ENCODE measurements at places on chromosomes 12 and 14. TPM values are rescaled to one million over a fixed set of nuclear protein-coding genes. Genes with fewer than 3 reads are reported as not detected.
A peak's percentile ranks its signal among the peaks of the same experiment; 100 is the strongest.

GRCh38 chr14:101194373-101195308, 291.1 kb upstream of the RTL1 start:
- DNase-seq, result no peak

DNA sequence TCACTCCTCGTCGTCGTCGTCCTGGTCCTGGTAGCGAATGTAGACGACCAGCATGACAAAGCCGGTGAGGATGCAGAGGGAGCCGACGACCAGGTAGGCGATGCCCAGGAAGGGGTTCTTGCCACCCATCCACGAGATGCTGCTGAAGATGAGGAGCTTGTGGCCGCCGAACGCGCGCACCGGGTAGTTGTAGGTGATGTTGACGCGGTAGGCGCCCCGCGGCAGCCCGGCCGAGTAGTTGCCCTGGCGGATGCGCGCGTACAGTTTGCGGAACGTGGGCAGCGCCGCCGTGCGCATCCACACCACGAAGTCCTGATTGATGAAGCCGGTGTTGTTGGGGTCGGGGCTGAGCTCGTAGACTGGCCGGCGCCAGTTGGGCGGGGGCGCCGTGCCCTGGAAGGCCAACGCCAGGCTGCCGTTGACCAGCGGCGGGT, 1.0 kb downstream of the TMEM30B start:
- no peak for DNase-seq

- DNase-seq, result no peak
Measured at GRCh38 chr14:105349992-105350391, 35.4 kb downstream of the PACS2 start.

GRCh38 chr14:70602254-70602653, 1.8 kb upstream of the MED6 start:
- DNase-seq, result no peak

- DNase-seq, result peak; percentile 67
Measured at GRCh38 chr12:26122681-26123481, 2.0 kb downstream of the BHLHE41 start.

GRCh38 chr12:97758194-97758501, 295.5 kb downstream of the RMST start:
- DNase-seq, result no peak

DNA sequence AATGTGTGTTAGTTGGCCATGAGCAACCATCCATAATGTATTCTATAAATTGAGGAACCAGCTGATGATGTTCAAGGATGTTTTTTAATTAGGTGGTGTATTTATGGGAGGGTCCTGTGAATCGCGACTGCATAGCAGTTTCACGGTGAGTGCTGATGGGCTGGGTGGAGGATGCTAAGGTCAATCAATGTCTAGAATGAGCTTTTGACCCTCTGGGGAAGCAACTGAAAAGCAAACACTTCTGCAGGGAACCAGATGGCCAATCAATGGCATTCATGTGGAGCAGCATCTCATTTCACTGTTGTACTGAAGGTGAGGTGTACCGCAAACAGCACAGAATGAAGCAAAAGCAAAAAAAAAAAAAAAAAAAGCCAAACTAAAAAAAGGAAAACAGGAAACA, 676.1 kb upstream of the TMEM132C start:
- DNase-seq, result no peak

DNA sequence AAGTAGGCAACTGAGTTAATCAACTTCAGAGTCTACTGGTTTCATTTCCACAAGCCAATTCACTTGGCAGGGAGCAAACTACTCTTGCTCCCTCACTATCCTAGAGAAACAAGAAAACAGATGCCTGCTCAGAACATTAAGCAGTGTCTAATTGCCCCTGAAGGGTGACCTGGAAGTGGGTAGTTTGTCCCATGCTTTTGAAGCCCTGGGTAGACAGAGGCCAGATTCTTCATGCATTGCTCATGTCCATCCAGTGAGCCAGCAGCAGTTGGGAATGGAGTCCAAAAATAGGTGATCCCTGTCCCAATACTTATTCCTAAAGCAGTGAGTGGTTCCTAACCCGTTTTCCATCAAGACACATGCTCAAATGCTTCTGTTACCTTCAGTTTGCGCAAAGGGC, 48.8 kb downstream of the BICDL1 start:
- no peak for DNase-seq

GRCh38 chr12:107780298-107780697, 5.8 kb downstream of the ASCL4 start:
- DNase-seq, result no peak

GRCh38 chr12:75526655-75527511, 15.5 kb upstream of the KRR1 start:
- DNase-seq, result no peak

- peak; percentile 29 for DNase-seq
Measured at GRCh38 chr12:2183556-2184541, 131.1 kb downstream of the CACNA1C start.

GRCh38 chr12:57899010-57899662, 42.2 kb upstream of the ATP23 start:
- DNase-seq, result no peak

GRCh38 chr12:15979096-15980092, 68.3 kb downstream of the DERA start:
- no peak for DNase-seq

DNA sequence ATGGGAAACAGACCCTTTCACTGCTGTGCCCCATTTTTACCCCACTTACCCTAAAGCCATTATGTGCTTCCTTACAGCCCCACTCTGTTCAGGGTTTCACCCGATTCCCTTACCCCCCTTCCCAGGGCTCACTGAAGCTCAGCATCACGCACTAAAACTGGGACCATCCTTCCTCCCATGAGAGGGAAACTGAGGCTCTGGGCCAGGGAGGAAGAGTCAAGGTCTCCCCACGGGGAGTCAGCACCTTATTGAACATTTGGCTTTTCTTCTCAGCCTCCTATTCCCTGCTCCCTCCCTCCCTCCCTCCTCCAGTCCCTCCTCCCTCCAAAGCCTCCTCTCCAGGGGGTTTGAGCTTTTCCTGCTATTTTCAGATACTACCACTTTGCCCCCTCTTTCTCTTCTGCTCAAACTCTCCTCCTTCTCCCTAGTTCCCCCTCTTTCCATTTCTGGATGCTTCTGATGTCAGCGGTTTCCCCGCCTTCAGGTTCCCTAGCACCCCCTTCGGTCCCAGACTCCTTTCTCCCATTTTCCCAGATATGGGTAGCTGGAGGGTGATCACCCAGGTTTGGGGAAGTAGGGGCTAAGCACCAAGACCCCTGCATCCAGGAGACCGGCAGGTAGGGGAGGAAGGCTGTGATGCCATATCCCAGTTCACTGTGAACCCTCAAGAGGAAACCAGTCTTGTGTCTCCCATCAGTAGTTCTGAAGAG, 960 bp downstream of the GPR162 start:
- no peak for DNase-seq

DNA sequence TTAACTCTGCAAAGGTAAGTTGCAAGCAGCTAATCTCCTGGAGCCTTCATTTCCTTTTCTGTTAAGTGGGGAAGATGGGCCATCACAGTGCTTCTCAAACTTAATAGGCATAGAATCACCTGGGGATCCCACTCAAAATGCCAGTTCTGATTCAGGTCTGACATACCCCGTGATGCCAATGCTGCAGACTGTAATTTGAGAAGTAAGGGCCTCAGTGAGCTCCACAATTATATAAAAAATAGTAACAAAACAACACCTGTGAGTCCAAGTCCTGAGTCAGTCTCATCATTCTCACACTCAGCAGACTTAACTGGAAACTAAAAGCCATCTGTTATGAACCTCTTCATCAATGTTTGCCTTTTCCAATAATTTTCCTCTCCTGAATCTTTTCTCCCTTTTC, 10.8 kb upstream of the PSMA6 start:
- no peak for DNase-seq

- DNase-seq, result no peak
Measured at GRCh38 chr12:43976027-43976426, 140.1 kb downstream of the TMEM117 start.

- no peak for DNase-seq
Measured at GRCh38 chr14:94543449-94544124, 17.7 kb upstream of the SERPINA4 start.

DNA sequence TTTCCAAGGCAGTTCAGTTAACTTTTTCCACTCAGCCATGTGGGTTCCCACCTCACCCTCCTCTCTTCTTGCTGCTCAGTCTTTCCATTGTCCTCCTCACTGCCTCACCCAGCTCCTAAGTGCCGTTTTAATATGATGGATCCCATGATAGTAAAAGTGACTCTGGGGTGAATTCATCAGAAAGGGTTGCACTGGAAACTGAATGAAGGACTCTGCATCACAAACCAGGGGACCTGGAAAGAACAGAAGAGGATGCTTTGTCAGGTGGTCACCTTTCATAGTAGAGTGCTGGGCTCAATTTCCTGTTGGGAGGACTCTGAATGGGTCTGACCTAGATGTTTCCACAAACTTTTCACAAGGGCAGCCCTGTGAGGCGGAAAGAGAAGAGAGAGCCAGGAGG, 67.8 kb upstream of the SLC8A3 start:
- DNase-seq, result no peak

- no peak for DNase-seq
Measured at GRCh38 chr14:21768116-21768874, 94.7 kb upstream of the OR4E1 start.

- no peak for DNase-seq
Measured at GRCh38 chr14:101185073-101185835, 281.7 kb upstream of the RTL1 start.

GRCh38 chr14:37864861-37865718, 269.7 kb downstream of the TTC6 start:
- peak; percentile 61 for DNase-seq

DNA sequence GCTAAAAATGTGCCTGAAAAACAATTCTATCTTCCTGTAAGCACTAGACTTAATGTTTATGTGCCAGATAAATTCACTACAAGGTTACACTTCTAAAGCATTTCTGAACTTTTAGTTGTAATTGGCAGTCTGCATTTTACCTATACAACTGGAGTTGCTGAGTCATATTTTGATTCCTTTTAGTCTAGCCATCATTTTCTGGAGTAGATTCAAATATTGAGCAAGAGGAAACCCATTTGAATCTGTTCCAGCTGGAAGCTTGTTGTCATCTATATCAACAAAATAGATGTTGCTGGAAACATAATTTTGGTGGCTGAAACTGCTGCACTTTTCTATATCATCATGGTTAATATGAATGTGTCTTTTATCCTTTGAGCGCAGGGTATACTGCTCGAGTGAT, 122.2 kb upstream of the CCDC175 start:
- DNase-seq, result no peak

DNA sequence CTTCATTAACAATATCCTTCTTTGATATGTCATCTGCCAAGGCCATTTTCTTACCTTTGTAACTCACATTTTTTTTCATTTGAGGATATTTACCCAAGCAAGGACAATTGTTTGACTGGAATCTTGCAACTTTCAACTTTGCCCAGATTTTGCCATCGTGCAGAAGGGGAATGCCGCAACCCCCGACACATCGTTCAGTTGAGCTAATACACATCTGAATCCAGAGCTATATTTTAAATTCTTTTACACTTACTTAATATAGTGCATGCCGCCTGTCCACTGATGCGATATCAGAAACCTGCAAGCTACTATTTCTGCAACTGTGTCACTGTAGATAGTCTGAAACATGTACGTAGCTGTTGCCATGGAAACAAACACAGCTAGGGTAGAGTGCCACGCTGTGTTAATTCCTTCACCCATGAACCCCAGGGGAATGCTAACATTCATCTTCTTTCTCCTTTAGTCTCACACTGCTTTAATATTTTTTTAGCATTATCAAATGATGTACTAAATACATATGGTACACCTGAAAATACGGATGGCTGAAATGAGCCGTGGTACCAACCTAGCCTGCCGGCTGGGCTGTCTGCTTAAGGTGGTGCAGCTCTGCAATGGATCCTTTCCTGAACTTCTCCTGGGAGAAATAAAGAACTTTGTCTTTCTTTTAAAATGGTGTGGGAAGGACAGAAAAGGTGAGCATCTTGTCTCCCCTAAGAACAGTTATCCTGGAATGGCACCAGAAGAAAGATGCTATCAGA, 77.0 kb upstream of the FOXN3 start:
- no peak for DNase-seq

The GLIPR1L2 gene
- total RNA-seq, result 2.3 TPM

The KRT77 gene
- total RNA-seq, result not detected

The MSI1 gene
- 7.5 TPM for total RNA-seq

The PWP1 gene
- 78.1 TPM for total RNA-seq

The ST8SIA1 gene
- total RNA-seq, result 29.6 TPM

The MIP gene
- total RNA-seq, result 0.62 TPM

The BEGAIN gene
- 8.1 TPM for total RNA-seq

The PAH gene
- 0.16 TPM for total RNA-seq

The NELL2 gene
- total RNA-seq, result 1,331 TPM

The USP44 gene
- 3.6 TPM for total RNA-seq

The DHRS7 gene
- 47.4 TPM for total RNA-seq

The YEATS4 gene
- total RNA-seq, result 31.5 TPM

The NAA30 gene
- total RNA-seq, result 80.2 TPM

All from occipital lobe (tissue), 3 donors.